ENCODE measurements at places on chromosomes 1 and 21.

DNA sequence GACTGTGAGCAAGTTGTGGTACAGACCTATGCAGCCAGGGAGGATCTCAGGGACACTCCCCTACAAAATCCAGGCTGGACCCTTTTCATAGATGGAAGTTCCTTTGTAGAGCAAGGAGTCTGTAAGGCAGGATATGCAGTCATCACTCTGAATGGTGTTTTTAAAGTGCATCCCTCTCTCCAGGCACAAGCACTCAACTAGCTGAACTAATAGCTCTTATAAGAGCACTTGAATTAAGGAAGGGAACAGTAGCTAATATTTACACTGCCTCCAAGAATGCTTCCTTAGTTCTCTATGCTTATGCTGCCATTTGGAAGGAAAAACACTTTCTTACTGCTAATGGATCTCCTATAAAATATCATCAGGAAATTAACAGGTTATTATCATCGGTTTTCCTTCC, 27.0 kb upstream of the SMYD3 start:
- no peak for DNase-seq

GRCh38 chr21:40837456-40837855, 9.5 kb downstream of the DSCAM start:
- DNase-seq: no peak

DNA sequence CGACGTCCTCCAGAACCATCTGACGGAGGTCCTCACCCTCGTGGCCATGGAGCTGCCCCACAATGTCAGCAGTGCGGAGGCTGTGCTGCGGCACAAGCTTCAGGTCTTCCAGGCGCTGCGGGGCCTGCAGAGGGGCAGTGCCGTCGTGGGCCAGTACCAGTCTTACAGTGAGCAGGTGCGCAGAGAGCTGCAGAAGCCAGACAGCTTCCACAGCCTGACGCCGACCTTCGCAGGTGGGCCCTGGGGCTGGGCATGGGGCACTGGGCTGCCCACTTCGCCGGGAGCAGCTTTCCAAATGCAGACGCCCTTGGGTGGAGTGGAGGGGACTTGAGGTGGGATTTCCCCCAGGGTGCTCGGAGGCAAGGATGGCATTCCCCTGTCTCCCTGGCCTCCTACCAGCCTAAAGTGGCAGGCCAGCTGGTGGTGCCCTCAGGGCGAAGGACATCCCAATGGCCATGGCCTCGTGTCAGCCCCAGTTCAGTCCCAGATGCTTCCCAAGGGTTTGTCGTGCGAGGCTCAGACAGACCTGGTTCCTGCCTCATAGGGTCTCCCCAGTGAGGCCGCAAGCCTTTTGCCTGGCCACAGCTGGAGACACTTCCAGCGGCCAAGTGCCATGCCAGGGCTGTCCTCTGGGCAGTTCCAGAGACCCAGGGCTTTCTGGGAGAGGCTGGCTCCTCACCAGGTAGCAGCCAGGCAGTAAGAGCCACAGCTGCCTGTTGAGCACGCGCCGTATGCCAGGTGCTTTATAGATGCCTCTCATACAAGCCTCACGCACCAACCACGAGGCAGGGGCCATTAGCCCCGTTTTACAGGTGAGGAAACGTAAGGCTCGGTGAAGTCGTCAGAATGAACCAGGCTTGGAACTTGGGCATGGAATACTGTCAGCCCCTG, 27.8 kb downstream of the H6PD start:
- DNase-seq: no peak

DNA sequence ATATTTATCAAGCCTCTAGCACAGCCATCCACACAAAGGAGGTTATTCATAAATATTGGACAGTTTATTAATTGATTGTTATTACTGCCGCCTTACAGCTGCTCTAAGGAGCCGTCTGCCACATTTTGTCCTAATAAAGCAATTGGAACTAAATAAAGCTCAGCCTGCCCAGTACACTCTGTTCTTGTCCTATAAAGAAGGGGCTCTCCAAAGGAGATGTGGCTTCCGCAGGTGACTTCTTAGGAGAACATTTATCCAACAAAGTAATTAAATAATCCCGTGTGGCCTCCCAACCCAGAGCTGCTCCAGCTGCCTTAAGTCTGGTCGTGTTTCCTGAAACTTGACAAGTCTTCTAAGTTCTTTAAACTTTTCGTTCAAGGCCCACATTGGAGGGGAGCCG, 497.7 kb downstream of the NPHP4 start:
- no peak for DNase-seq

DNA sequence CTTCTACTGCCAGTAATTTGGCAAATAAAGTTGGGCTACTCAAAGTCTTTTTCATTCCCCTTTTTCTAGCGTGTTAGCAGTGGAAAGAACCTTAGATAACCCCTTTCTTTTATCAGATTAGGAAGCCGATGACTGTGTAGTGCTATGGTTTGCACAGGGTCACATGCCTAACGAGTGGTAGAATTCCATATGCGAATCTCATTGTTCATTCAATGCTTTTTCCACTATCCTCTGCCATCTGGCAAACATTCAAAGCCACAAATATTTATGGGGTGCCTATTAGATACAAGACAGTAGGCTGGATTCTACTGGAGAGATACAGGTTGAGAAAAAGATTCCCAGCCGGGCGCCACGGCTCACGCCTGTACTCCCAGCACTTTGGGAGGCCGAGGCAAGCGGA, 14.9 kb upstream of the IER5 start:
- peak; percentile 31 for DNase-seq

DNA sequence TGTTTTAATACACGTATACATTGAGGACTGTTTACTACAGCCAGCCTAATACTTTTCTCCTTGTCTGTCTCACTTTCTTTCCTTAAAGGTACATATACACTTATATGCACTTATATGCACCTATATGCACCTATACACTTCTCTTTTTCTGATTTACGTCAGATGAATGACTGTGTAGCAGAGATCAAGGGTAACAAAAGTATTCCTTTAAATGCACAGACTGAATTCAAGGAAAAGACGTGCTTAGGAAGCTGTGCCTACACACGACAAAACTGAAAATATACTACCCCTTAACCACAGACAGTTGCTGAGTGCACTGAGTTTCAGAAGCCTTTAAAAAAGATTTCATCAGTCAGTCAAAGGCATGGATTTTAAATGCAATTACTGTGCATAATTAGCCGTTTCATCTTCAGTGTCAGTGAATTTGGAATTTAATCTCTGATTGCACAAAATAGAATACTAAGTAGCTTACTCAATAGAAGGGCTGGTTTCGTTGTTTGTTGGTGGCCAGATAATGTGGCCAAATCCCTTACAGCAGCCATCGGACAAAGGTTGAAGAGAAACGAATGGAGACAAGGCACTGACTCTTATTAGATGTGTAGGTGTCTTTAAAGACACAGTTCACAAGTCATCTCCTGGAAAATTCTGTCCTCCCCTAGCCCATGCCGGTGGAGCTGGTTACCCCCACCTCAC, 38.3 kb upstream of the TARBP1 start:
- DNase-seq: no peak

- no peak for DNase-seq
These were observed at the start of gene S100A16 for GRCh38 chr1:153612755-153613331. TSS of gene S100A16 (minus strand) at chr1:153613137. CDS start at chr1:153608151, 4,986 bp downstream.

DNA sequence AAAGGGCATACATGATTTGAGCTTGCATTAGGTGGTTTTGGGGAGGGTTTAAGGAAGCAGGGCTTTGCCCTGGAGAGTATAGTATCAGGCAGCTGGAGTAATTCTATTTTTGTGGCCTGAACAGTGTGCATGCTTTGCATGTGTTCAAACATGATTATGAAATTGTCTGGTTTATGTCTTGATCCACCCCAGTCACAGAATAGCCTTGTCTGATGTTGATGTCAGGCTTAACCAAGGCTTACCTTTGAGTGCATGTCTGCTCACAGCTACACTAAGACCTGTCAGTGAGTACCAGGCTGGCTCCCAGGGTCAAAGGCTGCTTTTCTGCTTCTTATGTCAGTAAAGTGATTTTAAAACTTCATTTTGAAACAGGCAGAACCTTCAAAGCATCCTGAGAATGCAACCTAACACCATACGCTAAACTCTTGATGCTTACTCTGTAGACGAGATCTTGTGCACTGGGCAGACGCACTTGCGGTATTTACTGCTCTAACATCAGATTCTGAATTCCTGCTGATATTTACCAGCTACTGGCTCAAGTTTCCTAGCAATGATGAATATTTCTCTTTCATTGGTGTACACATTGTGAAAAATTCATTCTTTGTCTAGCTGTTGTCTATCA, 78.9 kb downstream of the MAP3K21 start:
- no peak for DNase-seq

DNA sequence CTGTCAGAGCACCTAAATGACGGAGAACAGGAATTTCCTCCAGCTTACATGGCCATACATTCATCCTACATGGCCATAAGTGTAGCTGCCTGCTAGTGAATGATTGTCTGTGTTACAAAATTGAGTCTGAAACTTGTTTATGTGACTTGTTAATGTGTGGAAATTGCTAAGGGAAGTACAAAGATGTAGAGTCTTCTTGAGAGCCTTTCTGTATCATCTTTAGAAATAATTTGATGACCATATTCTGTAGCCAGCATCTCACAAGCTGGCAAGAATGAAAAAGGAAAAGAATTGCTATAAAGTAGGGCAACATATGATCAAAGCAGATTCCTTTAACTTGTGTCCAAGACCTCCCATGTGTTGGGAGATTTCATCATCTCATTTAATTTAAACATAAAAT, 339.2 kb upstream of the LRRC7 start:
- no peak for DNase-seq

DNA sequence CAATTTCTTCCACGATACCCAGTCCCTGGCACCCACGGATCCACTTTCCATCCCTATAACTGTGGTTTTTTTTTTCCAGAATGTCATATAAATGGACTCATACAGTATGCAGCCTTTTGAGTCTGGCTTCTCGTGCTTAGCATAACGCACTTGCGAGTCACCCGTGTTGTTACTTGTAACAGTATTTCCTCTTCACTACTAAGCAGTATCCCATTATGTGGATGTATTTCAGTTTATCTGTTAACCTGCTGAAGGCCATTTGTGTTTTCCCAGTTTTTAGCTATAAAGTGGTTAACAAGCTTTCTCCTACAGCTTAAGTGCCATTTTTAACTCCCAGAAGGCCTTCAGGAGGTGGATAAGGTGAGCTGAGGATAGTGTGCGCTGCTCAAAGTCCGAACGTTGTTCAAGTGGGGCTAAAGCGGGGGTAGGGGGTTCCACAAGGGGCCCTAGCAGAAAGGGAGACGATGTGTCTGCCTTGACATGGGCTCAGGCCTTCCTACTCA, 829 bp downstream of the ADAR start:
- no peak for DNase-seq
